Stimulated activated CD4-positive, alpha-beta T cell treated with anti-CD3 and anti-CD28 coated beads, Interleukin-1b, Interleukin-23, amount 100 ng/mL, for 24 hours (primary cell): ENCODE measurements at places on chromosomes 3 and 15.

- no peak for DNase-seq
These were observed 38.7 kb downstream of the FEM1B start for GRCh38 chr15:68316061-68316804.

GRCh38 chr15:96412906-96413231 lies 82.4 kb downstream of the NR2F2 start:
- no peak for DNase-seq

- no peak for DNase-seq
These were observed 40.9 kb upstream of the HERC1 start for GRCh38 chr15:63874616-63875015.

DNA sequence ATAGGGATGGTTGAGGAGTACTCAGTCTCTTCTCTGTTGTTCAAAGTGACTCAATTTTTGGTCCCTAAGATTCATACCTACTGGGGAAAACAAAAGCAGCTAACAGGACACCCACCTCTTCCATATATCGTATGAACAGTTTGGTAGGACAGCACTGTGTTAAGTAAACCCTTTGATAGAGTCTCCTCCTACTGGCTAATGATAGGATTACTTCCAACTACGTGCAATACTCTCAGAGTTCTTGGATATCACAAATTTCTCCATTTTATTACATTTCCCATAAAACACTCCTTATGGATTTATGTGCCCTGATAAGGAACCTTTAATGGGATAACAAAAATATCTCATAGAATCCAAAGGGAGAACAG lies 200.2 kb upstream of the GOLGA6L4 start:
- no peak for DNase-seq

- DNase-seq, result no peak
These were observed 9.8 kb upstream of the CNTN3 start for GRCh38 chr3:74624301-74624700.

GRCh38 chr3:57252404-57252803 lies 24.9 kb downstream of the APPL1 start:
- DNase-seq, result no peak

DNA sequence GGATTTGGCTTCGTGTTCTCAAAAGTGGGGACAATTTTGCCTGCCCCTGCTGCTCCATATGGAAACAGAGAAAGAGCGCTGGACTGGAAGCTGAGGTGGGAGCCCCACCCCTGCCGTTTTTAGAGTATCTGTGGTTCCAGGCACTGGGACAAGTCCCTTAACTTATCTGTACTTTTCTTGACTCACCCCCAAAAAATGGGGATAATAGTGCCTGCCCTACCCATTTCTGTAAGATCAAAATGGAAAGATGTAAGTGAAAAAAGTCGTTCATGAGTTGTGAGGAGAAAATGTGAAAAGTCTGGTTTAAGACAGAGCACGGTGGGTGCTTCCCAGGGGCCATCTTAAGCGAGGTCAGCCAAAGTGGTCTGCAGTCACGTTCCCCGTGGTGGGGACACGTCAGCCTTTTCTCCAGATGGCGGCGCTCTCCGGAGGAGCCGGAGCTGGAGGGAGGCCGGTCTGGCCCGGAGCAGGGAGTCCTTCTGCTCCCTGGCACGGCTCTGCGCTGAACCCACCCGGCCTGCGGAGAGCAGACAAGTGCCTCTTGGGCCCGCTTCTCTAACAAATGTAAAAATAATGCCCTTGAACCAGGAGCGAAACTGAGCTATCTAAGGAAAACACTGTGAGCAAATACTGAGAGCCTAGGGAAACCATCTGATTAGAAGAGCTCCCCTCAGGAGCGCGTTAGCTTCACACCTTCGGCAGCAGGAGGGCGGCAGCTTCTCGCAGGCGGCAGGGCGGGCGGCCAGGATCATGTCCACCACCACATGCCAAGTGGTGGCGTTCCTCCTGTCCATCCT lies at the start of gene CLDN18:
Gene CLDN18, plus strand, starts transcription at position 690 of the 797 bp plus-strand sequence. Its CDS starts 61 bp downstream, at position 751.
- DNase-seq, result no peak

GRCh38 chr15:95565016-95565600 lies 765.4 kb upstream of the NR2F2 start:
- DNase-seq, result no peak

DNA sequence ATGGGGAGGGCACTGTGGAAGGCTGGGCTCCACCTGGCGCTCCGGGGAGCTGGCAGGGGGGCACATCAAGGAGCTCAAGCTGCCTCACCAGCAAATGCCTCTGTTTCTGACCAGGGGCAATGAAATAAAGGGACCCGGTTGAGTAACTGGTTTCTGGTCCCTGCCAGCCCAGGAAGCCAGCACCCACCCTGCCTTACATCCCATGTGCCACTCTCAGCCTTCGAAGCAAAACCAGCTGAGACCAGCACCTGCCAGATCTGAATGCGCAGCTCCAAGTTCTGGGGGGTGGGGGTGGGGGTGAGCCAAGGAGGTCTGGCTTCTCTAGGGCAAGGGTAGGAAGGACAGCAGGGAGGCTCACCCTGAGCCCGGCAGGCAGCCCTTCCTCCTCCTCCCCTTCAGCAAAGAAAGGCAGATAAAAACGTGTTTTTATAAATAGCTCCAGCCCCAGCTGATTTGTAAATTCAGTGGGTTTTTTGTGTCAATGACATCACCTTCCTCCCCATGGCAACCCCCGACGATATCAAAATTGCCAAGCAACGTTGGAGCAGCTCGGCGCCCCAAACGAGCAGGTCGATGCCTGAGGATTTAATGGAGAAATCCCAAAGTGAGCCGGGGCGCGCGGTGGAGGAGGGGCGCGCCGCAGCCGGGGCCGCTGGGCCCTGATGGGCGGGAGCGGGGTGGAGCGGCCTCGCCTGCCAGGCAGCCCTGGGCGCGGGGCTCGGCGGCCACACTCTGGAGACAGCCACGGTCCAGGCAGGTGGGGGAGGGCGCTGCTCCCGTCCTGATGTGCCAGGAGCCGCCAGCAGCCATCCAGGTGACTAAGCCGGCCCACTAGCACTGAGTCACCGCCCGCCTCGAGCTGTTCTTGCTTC lies at the start of gene PAK6:
Gene PAK6, plus strand, starts transcription at position 532 of the 872 bp plus-strand sequence. CDS start 25,723 bp downstream, outside the sequence.
- no peak for DNase-seq

GRCh38 chr3:188310270-188310710 lies 156.3 kb downstream of the LPP start:
- no peak for DNase-seq

DNA sequence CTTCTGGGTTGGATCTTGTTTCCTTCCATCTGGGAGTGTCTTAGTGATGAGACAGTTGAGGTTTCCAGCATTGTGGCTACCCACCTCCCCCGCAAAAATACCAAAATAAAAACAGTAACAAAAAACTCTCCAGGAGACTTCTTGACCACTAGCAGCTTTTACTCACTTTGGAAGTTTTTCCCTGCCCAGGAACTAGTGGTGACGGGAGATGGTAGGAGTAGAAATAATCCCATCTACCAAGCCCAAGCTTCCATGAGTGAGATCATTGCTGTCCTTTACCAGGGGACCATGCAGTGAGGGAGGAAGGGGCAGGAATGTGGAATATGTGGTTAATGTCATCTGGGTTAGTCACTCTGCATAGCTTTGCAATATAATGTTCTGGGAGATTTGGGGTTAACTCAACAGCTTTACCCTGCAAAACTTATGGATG lies 187.7 kb downstream of the ITPR1 start:
- no peak for DNase-seq

- no peak for DNase-seq
These were observed 330.2 kb downstream of the RORA start for GRCh38 chr15:60898896-60899295.

- peak; percentile 28 for DNase-seq
These were observed 76.9 kb upstream of the ABI3BP start for GRCh38 chr3:101069901-101070798.

DNA sequence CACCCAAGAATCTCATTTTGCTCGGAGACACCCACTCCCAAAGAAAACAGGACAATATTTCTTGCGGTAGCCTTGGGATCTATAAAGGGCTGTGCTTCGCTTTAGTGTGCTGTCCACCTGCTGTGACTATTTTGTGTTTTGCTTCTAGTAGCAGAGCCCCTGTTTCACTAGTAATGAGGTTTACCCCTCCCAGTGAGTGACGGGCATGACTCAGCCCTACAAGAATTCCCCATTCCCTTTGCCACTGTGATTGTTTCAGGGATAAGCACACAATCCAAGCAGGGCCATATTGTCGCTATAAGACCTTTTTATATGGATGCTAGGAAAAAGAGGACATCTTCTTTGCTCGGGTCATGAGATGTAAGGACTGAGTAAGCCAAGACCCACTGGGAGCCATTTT lies 62.5 kb upstream of the FOXB1 start:
- DNase-seq, result no peak

GRCh38 chr3:51659942-51660341 lies 11.1 kb upstream of the TEX264 start:
- no peak for DNase-seq

DNA sequence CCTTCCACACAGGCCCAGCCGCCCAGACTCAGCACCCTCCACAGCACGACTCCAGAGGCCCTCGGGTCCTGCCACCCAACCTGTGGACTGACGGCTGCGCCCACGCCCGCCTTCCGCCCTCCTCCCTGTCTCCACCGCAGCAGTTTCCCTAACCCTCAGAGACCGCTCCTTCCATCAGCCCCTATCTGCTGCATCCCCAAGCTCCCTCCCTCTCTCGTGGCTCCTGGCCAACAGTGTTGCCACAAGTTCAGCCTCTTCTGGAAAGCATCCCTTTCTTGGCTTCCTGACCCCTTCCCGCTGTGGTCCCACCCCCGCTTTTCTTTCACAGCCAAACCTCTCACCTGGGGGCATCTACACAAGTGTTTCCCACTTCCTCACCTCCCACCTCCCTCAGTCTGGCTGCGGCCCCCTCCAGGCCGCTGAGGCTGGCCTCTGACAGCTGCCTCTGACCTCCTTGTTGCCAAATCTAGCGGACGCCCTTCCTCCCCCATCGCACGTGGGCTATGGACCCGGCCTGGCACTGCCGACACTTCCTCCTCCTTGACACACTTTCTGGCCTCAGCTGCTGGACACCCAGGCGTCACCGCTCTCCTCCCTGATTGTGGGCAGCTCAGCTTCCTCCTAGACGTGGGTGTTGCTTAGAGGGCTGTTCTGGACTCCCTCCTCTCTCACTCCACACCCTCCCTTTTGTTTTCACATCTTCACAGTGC lies 168.8 kb upstream of the TLE3 start:
- DNase-seq, result no peak

- DNase-seq, result no peak
These were observed 8.1 kb upstream of the MINDY4B start for GRCh38 chr3:150913133-150913922.

DNA sequence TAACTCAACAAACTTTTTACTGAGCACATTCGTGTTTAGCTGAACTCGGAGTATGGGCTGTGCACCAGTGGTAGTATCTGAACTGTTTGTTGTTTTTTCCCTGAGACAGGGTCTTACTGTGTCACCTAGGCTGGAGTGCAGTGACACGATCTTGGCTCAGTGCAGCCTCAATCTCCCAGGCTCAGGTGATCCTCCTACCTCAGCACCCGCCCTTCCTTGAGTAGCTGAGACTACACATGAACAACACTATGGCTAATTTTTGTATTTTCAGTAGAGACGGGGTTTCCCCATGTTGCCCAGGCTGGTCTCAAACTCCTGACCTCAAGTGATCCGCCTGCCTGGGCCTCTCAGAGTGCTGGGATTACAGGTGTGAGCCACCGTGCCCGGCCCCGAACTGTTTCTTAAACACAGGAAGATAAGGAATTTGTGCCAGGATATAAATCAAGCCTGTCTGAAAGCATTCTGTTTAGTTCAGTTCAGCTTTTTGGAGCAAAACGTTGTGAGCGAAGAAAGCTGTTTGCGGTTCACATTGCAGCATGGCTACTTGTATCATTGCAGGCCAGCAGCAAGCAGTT lies 40.4 kb upstream of the SKOR1 start:
- no peak for DNase-seq

- DNase-seq, result no peak
These were observed 23.9 kb downstream of the SLC35A5 start for GRCh38 chr3:112585782-112586181.

GRCh38 chr3:193853511-193854219 lies 260.7 kb downstream of the OPA1 start:
- no peak for DNase-seq

- DNase-seq, result no peak
These were observed 7.0 kb downstream of the SNAP23 start for GRCh38 chr15:42502477-42502876.

- no peak for DNase-seq
These were observed 43.1 kb downstream of the LRRN1 start for GRCh38 chr3:3842356-3842755.

DNA sequence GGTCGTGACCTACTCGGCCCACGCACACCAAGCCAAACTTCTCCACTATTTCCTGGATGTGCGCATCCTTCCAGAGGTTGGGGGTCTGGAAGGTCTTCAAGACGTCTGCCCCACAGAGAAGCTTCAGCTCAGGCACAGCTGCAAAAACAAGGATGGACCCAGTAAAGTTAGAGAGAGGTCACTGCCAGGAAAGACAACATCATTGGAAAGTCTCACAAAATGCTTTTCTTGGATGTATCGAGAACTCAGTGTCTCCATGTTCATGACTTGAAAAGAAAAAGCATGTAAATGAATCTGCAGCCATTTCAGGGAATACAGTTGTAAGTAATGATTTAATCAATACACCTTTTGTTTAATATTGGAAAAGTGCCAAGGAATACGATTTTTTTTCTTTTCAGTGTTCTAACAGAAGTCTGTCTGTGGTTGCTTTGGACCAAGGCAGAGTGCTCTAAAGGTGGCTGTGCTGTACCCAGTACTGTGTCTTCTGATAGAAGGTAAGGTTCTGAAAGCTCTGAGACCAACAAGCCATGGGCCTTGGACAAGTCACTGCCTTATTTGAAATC lies 21.8 kb upstream of the RBP1 start:
- no peak for DNase-seq

- no peak for DNase-seq
These were observed 59.4 kb upstream of the XRN1 start for GRCh38 chr3:142507241-142507640.

DNA sequence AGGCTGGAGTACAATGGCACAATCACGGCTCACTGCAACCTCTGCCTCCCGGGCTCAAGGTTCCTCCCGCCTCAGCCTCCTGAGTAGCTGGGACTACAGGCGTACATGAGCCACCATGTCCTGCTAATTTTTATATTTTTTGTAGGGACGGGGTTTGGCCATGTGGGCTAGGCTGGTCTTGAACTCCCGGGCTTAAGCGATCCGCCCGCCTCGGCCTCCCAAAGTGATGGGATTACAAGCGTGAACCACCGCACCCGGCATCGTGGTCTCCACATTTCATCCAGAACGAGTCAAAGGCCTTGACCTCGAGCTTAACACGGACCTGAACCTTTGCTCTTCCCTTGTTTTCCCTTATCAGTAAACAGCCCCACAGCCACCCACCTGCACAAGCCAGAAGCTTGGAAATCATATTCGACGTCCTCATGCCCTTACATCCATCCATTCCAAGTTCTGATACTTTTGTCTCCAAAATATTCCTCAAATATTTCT lies 1.4 kb upstream of the PTPN23 start:
- DNase-seq, result no peak

- no peak for DNase-seq
These were observed 40.2 kb downstream of the EPHB3 start for GRCh38 chr3:184601576-184602371.

GRCh38 chr3:7489417-7489816 lies 628.5 kb downstream of the GRM7 start:
- no peak for DNase-seq

DNA sequence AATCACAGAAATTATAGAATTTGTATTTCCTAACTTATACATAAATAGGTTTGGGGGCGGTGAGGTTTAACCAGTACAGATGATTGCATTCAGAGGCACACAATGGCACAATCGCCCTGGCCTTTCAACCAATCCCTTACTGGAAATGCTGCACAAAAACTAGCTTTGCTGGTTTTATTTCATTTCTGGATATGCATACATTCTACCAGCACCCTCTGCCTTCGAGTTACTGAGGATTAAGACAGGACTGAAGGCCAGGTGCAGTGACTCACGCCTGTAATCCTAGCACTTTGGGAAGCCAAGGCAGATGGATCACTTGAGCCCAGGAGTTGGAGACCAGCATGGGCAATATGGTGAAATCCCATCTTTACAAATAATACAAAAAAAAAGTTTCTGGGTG lies 336.1 kb downstream of the ARRDC4 start:
- no peak for DNase-seq
